ENCODE measurements at places on chromosomes 13 and 19.

DNA sequence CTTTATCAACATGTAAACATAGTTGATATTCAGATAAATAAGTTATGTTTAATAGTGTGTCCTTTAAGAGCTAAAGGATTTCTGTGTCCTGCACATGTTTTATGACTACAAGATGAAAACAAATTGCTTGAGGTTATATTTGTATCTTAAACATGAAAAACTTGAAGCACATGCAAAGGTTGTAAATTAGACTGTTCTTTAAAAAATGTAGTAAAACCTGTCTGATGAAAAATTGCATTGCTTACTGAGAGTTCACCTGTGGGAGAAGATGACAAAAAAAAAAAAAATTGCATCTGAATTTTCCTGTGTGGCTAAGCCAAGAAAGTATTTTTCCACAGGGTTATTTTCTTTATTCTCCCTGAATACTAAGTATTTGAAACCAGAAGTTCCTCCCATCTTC lies 25.7 kb upstream of the LMO7 start:
- H3K27me3 ChIP-seq: no peaks in the 10 kb centered on the region
- no peaks in the 10 kb centered on the region for H3K4me1 ChIP-seq
- H3K27ac ChIP-seq: no peak overlapping the region
- H3K36me3 ChIP-seq: peaks cover 25% of the 10 kb centered on the region
- no peak overlapping the region for H3K4me3 ChIP-seq

DNA sequence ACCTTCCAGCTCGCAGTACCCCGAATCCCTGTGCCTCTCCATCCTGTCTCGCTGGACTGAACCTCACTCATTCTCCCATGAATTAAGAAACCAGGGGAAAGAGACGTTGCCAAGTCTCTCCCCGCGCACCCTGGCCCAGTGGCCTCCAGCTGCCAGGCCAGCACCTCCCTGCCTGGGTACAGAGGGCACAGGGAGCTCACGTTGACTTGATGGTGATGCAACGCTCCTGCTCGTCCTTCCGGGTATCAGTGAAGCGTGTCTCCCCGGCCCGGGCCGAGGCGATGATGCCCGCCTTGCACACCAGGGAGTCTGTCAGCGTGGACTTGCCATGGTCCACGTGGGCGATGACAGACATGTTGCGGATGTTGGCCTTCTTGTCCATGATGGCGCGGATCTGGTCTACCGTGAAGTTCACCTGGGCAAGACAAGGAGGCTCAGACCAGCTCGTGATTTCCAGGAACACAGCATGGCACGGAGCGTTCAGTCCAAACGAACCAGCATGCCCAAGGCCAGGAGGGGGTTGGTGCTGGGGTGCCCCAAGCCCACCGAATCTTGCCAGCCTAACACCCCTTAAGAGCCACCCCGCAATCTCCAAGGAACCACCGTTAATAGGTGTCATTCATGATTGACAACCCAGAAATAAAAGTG lies 1.2 kb downstream of the EEF2 start:
- H3K4me1 ChIP-seq: peaks cover 65% of the 10 kb centered on the region
- no peaks in the 10 kb centered on the region for H3K27me3 ChIP-seq
- H3K36me3 ChIP-seq: peaks cover 45% of the 10 kb centered on the region
- peak overlapping the region; percentile 90 for H3K27ac ChIP-seq
- peak; percentile 22 for DNase-seq
- peak overlapping the region; percentile 97 for H3K4me3 ChIP-seq

GRCh38 chr13:72165276-72165675 lies 298.3 kb upstream of the DACH1 start:
- H3K4me3 ChIP-seq: no peak overlapping the region
- no peak overlapping the region for H3K27ac ChIP-seq
- no peaks in the 10 kb centered on the region for H3K27me3 ChIP-seq
- H3K4me1 ChIP-seq: no peaks in the 10 kb centered on the region

DNA sequence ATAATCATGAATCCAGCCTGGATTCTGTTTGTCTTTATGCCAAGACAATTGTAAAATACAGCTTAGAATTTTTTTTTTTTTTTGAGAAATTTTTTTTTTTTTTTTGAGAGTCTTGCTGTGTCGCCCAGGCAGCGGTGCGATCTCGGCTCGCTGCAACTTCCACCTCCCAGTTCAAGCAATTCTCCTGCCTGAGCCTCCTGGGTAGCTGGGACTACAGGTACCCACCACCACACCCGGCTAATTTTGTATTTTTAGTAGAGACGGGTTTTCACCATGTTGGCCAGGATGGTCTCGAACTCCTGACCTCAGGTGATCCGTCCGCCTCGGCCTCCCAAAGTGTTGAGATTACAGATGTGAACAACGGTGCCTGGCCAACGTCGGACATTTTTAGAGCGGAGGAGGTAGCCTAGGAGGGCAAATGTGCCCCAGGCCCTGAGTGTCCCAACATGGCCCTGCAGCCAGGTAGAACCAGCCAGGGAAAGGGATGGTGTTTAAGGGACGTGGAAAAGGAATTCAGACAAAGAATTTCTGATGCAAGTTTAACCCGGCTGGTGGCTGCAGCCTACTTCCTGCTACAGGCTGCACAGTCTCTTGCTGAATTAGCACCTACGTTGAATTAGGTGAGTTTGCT lies 89.8 kb downstream of the GNG7 start:
- DNase-seq: peak; percentile 19
- peaks cover 57% of the 10 kb centered on the region for H3K4me1 ChIP-seq
- peaks cover 47% of the 10 kb centered on the region for H3K27me3 ChIP-seq
- no peaks in the 10 kb centered on the region for H3K36me3 ChIP-seq

DNA sequence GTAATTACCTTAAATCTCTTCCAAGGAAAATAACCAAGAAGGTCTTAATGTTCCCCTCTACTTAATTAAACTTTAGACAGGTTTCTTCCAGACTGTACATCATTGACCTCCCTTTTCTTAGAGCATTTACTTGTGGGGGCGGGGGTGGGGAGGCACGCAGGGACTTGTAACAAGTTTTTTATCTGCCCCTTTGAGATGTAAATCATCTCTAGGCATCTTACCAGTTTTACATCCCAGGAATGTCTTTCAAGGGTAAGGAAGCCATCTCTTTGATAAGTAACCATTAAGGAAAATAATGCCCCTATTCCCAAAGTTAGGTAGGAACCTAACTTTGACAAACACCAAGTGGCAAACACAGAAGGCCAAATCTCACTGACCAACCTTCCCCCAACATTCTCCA lies 528.6 kb downstream of the SUCLA2 start:
- H3K27me3 ChIP-seq: no peaks in the 10 kb centered on the region
- H3K4me1 ChIP-seq: no peaks in the 10 kb centered on the region
- DNase-seq: no peak
- no peak overlapping the region for H3K27ac ChIP-seq
- H3K36me3 ChIP-seq: no peaks in the 10 kb centered on the region
- H3K4me3 ChIP-seq: no peak overlapping the region

- no peak overlapping the region for H3K27ac ChIP-seq
- no peaks in the 10 kb centered on the region for H3K36me3 ChIP-seq
- H3K4me1 ChIP-seq: no peaks in the 10 kb centered on the region
- no peak overlapping the region for H3K4me3 ChIP-seq
Measured at GRCh38 chr19:51798062-51798461, 3.1 kb downstream of the FPR3 start.

DNA sequence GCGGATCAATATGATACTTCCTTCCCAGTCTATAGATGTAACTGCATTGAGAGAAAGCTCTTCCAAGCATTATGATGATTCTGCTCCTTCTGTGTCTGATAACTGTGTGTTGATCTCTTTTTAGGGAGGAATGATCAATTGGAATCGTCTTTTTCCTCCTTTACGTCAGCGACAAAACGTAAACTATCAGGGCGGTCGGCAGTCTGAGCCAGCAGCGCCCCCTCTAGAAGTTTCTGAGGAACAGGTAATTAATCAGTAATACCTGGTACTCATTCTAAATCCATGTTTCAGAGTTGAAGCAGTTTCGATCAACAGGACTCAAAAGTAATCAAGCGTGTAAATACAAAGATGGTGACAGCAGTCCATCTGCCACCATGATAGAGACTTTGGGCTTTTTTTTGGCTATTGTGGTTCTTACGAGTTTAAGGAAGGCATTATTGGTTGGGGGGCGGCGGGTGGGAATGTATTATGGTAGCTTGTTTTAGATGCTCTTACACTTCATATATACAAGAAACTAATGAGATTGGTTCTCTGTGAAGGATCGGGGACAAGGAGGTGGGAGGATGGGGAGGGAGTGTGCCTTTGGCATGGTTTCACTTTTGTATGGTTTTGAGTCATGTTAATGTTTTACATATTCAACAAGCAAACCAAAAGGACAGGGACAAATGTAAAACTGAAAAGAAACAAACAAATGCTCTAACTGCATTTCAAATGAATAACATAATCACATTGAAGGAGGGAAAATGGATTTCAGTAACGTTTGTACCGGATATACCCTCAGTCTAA lies 60.7 kb upstream of the GPR183 start:
- peak; percentile 56 for DNase-seq
- peaks cover 75% of the 10 kb centered on the region for H3K36me3 ChIP-seq
- peak overlapping the region; percentile 31 for H3K4me3 ChIP-seq
- H3K4me1 ChIP-seq: peaks cover 90% of the 10 kb centered on the region
- H3K27me3 ChIP-seq: no peaks in the 10 kb centered on the region

GRCh38 chr19:54077334-54077733 lies 3.8 kb downstream of the TARM1 start:
- H3K36me3 ChIP-seq: no peaks in the 10 kb centered on the region
- H3K27me3 ChIP-seq: peaks cover 3% of the 10 kb centered on the region
- H3K4me1 ChIP-seq: no peaks in the 10 kb centered on the region
- no peak overlapping the region for H3K4me3 ChIP-seq

- no peaks in the 10 kb centered on the region for H3K27me3 ChIP-seq
- no peak overlapping the region for H3K27ac ChIP-seq
- no peak for DNase-seq
- H3K4me1 ChIP-seq: no peaks in the 10 kb centered on the region
- no peak overlapping the region for H3K4me3 ChIP-seq
- H3K36me3 ChIP-seq: no peaks in the 10 kb centered on the region
Measured at GRCh38 chr13:105920370-105920769, 615.1 kb downstream of the EFNB2 start.

GRCh38 chr19:38194061-38194701 lies 29.8 kb downstream of the DPF1 start:
- H3K4me1 ChIP-seq: peaks cover 4% of the 10 kb centered on the region
- no peak for DNase-seq
- H3K27ac ChIP-seq: no peak overlapping the region
- H3K36me3 ChIP-seq: peaks cover 12% of the 10 kb centered on the region
- H3K27me3 ChIP-seq: no peaks in the 10 kb centered on the region

- DNase-seq: no peak
- H3K36me3 ChIP-seq: no peaks in the 10 kb centered on the region
- H3K27me3 ChIP-seq: no peaks in the 10 kb centered on the region
Measured at GRCh38 chr13:105817498-105817897, 718.0 kb downstream of the EFNB2 start.

GRCh38 chr19:5485286-5485636 lies 30.0 kb downstream of the ZNRF4 start:
- H3K4me1 ChIP-seq: no peaks in the 10 kb centered on the region
- H3K27ac ChIP-seq: no peak overlapping the region
- DNase-seq: no peak
- no peaks in the 10 kb centered on the region for H3K36me3 ChIP-seq
- no peak overlapping the region for H3K4me3 ChIP-seq

GRCh38 chr19:5559804-5560133 lies 8.0 kb downstream of the TINCR start:
- H3K4me1 ChIP-seq: no peaks in the 10 kb centered on the region
- DNase-seq: no peak
- no peaks in the 10 kb centered on the region for H3K36me3 ChIP-seq
- peaks cover 10% of the 10 kb centered on the region for H3K27me3 ChIP-seq
- H3K4me3 ChIP-seq: no peak overlapping the region

- H3K27ac ChIP-seq: no peak overlapping the region
- no peaks in the 10 kb centered on the region for H3K4me1 ChIP-seq
- peaks cover 24% of the 10 kb centered on the region for H3K27me3 ChIP-seq
- no peaks in the 10 kb centered on the region for H3K36me3 ChIP-seq
- DNase-seq: no peak
- H3K4me3 ChIP-seq: no peak overlapping the region
Measured at GRCh38 chr19:4208385-4209094, 20.8 kb upstream of the EBI3 start.

DNA sequence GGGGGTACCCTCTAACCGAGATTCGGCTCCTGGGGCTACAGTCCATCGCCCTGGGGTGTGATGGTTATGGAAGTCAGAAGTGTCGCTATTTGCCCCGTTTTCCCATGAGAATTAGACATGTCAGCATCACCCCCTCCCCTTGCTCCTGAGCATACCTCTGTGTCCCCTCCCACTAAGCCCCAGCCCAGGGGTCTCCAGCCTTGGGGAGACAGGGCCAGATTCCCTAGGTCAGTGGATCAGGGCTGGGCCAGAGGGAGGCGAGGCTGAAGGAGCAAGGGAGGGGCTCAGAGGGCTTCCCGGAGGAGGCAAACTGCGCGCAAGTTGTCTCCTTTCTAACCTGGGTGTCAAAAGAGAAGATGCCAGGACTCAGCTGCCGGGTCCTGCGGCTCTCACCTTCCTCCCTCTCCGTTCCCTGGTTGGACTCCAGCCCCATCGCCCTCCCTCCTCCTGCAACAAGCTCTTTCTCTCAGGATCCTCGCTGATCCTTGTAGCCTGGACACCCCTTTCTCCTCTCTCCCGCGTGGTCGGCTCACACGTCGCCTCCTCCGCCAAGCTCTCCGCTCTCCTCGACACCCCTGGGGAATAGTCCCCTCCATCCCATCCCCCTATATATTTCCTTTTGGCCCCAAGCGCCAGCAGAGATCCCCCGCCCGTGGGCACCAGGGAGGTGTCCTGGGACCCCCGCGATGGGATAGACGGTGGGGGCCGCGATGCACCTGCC lies 459 bp upstream of the TMEM59L start:
- DNase-seq: no peak
- peaks cover 99% of the 10 kb centered on the region for H3K27me3 ChIP-seq
- peak overlapping the region; percentile 60 for H3K4me3 ChIP-seq
- H3K36me3 ChIP-seq: peaks cover 2% of the 10 kb centered on the region
- no peak overlapping the region for H3K27ac ChIP-seq
- peaks cover 15% of the 10 kb centered on the region for H3K4me1 ChIP-seq

- H3K4me1 ChIP-seq: peaks cover 75% of the 10 kb centered on the region
- peaks cover 46% of the 10 kb centered on the region for H3K36me3 ChIP-seq
- H3K27me3 ChIP-seq: no peaks in the 10 kb centered on the region
- H3K27ac ChIP-seq: peak overlapping the region; percentile 98
- peak; percentile 80 for DNase-seq
Measured at GRCh38 chr19:18014197-18014596, 6.2 kb downstream of the ARRDC2 start.

GRCh38 chr19:11288349-11288748 lies 7.6 kb upstream of the TSPAN16 start:
- H3K4me1 ChIP-seq: peaks cover 1% of the 10 kb centered on the region
- H3K27me3 ChIP-seq: peaks cover 91% of the 10 kb centered on the region
- H3K36me3 ChIP-seq: no peaks in the 10 kb centered on the region

GRCh38 chr19:54952591-54953344 lies 5.4 kb upstream of the NLRP7 start:
- H3K27ac ChIP-seq: no peak overlapping the region
- no peaks in the 10 kb centered on the region for H3K36me3 ChIP-seq
- peaks cover 16% of the 10 kb centered on the region for H3K27me3 ChIP-seq
- H3K4me1 ChIP-seq: no peaks in the 10 kb centered on the region

- no peaks in the 10 kb centered on the region for H3K27me3 ChIP-seq
- H3K36me3 ChIP-seq: peaks cover 27% of the 10 kb centered on the region
- peaks cover 18% of the 10 kb centered on the region for H3K4me1 ChIP-seq
- DNase-seq: no peak
Measured at GRCh38 chr13:102680842-102681740, 13.8 kb downstream of the METTL21C start.
